ENCODE measurements at places on chromosomes 6 and 20. TPM values are rescaled to one million over a fixed set of nuclear protein-coding genes. Genes with fewer than 3 reads are reported as not detected.
A peak's percentile ranks its signal among the peaks of the same experiment; 100 is the strongest.

DNA sequence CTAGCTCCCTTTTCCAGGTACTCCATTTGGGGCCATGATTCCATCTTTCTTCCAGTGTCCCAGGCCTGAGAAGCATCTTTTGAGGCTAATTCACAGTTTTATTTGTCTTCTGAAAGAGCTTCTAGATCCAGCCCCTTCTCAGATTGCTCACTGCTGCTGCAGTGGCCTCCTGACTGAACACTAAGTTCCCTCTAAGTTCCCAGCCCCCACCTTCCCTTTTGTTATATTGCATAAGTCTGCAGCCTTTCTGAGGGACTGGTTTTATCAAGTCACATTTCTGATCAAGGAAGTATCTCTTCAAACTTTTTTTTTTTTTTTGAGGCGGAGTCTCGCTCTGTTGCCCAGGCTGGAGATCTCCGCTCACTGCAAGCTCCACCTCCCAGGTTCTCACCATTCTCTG, 10.7 kb downstream of the MAPRE1 start:
- no peak for DNase-seq

DNA sequence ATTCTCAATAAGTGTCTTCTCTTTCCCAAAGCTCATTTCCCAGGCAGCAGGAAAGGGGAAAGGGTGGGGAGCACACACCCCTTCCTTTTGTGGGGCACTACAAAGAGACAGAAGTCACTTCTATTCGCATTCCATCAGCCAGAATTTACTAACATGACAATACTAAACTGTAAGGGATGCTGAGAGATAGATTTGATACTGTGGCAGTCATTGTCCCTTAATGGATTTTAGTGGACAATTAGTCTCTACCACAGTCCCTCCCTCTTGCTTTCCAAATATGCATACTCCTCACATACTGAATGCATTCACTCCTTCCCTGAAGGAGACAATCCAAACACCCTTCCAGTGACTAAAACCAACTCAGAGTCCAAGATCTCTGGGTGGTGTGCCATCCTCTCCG, 50.5 kb downstream of the ABRACL start:
- DNase-seq = no peak

DNA sequence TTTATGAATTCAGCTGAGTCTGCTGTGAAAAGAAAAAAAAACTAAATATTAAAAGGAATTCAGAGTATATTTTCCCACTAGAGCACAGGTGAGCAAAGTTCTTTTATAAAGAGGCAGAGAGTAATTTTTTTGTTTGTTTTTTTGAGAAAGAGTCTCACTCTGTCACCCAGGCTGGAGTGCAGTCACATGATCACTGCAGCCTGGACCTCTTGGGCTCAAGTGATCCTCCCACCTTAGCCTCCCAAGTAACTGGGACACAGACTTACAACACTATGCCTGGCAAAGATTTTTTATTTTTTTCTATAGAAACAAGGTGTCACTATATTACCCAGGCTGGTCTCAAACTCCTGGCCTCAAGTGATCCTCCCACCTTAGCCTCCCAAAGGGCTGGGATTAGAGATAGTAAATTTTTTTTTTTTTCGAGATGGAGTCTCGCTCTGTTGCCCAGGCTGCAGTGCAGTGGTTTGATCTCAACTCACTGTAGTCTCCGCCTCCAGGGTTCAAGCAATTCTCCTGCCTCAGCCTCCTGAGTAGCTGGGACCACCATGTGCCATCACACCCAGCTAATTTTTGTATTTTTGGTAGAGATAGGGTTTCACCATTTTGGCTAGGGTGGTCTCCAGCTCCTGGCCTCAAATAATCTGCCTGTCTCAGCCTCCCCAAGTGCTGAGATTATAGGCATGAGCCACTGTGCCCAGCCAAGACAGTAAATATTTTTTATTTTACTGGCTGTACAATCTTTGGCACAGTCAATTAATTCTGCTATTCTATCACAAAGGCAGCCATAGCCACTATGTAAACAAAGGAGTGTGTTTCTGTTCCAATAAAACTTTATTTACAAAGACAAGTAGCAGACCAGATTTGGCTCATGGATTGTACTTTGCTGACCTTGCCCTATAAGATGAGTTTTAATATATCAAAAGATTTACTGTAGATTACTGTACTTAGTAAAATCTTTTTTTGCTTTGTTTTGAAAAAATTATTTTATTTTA, 14.5 kb upstream of the B4GALT5 start:
- no peak for DNase-seq

DNA sequence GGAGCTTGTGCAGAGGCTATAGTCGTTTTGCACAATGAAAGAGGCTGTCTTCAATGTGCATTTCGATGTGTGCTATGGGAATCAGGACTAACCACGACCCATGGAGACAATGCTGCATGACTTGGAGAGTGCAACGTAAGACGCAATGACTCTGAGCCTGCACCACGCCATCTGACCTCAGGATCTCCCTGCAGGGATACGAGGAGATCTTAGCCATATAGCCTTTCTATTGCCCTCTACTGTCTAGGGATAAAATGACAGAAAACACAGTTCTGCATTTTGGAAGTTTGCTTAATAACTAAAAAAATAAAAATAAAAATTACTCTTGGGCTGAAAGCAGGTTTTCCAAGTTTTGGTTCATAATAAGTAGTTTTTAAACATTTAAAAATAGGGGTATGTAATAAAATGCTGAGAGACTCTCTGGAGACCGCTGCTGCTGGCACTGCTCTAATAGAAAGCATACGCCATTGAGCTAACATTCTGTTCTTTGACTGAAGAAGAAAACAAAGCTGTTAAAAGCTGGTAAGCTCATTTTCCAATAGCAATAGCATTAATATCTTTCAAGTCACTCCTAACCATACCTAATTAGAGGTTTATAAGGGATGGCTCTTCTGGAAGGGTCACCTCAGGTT, 87.2 kb downstream of the PDE7B start:
- DNase-seq = no peak

DNA sequence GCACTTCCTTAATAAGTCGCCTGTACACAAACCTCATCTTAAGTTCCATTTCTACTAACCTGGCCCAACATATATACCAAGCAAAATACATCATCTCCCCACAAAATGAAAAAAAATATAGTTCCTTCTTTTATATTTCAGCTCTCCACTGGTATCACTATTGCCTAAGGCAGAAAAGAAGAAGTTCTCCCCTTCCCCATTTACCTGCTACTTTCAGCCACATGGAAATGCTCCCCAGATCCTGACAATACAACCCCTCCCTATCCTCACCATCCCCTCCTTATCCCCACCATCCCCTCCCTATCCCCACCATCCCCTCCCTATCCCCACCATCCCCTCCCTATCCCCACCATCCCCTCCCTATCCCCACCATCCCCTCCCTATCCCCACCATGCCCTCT, 175.7 kb downstream of the LINC00237 start:
- no peak for DNase-seq

GRCh38 chr6:33841070-33841469, 37.3 kb upstream of the MLN start:
- no peak for DNase-seq

DNA sequence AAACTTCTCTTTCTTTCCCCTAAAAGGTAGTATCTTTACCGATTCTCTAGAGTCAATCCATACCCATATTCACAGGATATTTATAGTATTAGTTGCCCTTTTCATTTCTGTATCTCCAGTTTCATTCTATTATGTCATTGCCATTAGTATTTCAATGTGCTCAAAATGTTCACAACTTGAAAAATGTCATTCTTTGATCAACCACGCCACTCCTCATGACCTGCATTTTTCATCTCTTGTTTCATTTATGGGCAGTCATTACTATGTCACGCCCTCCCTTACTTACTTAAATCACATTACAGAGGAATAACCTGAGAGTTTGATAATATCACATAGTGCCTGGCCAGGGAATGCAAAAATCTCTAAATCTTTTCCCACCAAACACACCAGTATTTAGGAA, 427.3 kb upstream of the GJE1 start:
- DNase-seq = no peak

DNA sequence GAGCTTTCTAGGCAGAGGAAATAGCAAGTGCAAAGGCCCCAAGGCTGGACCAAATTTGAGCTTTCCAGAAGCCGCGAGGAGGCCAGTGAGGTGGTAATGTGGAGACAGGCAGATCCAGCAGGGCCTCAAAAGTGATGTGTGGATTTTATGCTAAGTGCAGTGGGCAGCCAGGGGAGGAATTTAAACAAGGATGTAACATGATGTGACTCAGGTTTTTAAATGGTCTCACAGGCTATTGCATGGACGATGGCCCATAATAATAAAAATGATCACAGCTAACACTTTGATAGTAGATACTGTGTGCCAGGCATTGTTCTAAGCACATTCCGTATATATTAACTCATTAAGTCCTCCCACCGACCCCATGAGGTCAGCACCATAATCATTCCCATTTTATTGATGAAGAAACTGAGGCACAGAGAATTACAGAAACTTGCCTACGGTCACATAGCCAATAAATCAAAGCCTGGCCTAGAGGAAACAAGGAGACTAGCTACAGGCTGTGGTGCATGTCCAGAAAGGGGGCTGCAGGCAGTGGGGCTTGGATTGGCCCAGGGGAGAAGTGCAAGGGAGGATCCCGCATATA, 18.0 kb upstream of the PREX1 start:
- peak; percentile 43 for DNase-seq

Gene SLC22A2
- total RNA-seq = not detected

- DNase-seq = peak; percentile 94
These were observed 118.1 kb downstream of the CEBPB start for GRCh38 chr20:50308513-50309279.

Gene BHLHE23
- not detected for total RNA-seq

Gene HLA-DRA
- total RNA-seq = 0.61 TPM

Gene RSPH9
- not detected for total RNA-seq

GRCh38 chr20:25005220-25005619, 12.7 kb upstream of the APMAP start:
- DNase-seq = no peak

Gene HLA-G
- total RNA-seq = not detected

DNA sequence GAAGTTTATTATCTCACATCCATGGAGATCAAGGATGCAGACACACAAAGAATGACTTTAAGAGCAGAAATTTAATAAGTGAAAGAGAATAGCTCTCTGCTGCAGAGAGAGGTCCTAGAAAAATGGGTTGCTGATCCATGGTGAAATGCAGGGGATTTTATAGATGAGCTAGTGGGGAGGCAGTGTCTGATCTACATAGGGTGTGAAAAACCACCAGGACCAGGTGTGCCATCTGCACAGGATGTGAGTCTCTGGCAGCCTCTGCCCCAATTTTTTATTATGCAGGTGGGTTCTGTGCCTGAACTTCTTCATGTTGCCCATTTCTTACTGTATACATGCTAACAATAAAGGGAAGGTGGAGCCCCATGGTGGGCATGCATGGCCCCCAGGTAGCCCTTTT, 19.9 kb upstream of the NANP start:
- DNase-seq = no peak

Gene WFDC2
- total RNA-seq = not detected

DNA sequence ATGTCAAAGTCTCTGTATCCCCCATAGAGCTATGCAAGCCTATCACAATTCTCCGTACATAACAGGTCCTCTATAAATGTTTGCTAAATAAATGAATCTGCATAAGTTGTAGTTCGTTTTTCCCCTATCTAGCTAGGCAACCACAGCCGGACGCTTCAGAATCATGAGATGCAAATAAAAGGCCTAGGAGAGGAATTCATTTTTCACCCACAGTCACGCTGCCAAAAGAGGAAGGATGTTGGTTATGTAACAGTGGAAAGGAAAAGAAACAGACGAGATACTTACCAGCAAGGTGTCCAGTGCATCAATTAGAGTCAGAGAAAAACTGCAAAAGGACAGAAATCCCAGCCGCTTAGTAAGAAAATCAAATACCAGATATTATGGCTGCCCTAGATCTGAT, 2.4 kb downstream of the EDEM2 start:
- no peak for DNase-seq

DNA sequence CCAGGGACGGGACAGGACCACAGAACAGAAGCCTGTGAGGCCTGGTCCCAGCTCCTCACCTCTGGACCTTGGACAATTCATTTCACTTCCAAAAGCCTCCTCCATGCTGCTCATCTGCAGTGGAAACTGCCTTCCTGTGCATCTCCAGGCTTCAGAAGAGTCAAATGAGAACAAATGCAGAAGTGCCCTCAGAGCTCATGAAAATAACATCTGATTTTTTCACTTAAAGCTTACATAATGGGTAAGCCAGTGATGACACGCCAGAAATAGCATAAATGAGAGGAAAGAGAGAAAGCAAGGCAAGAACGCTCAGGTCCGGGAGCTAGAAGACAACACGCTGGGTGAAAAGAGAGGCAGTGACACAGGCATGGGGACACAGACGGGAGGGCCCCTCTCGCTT, 7.9 kb downstream of the CNKSR3 start:
- DNase-seq = no peak

GRCh38 chr20:62995898-62996595, 10.7 kb downstream of the BHLHE23 start:
- DNase-seq = no peak
